ENCODE measurements at places on chromosomes 12 and 14.

GRCh38 chr14:40371011-40371410, 938.8 kb upstream of the FBXO33 start:
- no peak for ATAC-seq

DNA sequence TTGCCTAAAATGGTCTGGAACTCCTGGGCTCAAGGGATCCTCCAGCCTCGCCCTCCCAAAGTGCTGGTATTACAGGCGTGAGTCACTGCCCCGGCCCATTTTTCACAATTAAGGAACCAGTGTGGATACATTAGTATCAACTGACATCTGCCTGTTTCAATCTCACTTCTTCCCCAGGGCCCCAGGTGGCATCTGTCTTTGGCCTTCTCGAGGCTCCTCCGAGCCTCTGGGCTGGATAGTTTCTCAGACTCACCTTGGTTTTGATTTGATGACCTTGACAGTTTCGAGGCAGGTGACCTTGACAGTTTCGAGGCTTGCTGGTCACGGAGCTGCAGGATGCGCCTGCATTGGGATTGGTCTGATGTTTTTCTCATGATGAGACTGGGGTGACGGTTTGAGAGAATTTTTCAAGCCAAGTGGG, 41.0 kb upstream of the NCOR2 start:
- ATAC-seq: no peak

GRCh38 chr12:2640709-2641108, 154.1 kb upstream of the FKBP4 start:
- ATAC-seq: peak; percentile 99

- no peak for ATAC-seq
These were observed 38.2 kb downstream of the PLXNC1 start for GRCh38 chr12:94186278-94187241.

- no peak for ATAC-seq
These were observed 726.8 kb downstream of the VRK1 start for GRCh38 chr14:97523936-97524335.

DNA sequence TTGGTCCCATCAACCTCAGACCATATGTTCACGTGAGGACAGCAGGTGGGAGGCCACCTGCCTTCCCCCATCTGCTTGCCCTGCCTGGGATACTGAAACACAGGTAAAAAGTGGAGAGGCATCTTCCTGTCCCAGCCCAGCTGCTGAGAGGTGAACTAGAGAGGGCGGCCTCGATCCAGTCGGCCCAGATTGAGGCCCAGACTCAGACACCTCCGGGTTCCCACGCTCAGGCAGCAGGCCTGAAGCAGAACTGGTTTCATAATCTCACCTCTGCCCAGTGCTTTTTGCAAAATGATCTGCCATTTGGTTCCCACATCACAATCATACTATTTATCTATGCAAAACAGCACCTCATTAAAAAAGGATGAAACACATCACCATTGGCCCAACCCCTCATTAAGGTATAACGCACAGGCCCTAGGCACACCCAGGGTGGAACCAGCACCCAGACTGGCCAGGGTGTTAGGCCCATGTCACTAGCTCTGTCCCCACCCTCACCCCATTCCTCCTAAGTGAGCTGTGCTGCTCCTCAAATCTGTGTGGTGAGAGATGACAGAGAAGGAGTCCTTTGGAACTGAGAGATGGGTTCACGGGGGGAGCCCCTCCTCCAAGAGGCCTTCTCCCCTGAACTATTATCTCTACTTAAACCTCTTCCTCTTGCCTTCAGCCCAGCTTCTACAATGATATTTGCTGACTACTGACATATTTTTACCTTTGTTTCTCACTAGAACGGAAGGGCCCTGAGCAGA, 81.1 kb downstream of the ZFP36L1 start:
- peak; percentile 82 for ATAC-seq

DNA sequence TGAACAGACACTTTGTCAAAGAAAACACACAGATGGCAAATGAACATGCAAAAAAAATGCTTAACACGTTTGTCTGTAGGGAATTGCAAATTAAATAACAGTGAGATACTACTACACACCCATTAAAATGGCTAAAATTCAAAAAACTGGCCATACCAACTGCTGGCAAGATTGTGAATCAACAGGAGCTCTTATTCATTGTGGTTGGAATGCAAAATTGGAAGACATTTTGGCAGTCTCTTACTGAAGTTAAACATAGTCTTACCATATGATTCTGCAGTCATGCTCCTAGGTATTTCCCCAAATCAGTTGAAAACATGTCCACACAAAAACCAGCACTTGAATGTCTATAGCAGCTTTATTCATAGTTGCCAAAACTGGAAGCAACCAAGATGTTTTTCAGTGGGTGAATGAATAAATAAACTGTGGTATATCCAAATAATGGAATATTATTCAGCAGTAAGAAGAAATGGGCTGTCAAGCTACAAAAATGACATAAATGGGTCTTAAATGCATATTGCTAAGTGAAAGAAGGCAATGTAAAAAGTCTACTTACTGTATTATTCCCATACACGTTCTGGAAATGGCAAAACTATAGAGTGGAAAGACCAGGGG, 91.4 kb downstream of the PLEKHA5 start:
- peak; percentile 76 for ATAC-seq

- no peak for ATAC-seq
These were observed 70.5 kb downstream of the LIN52 start for GRCh38 chr14:74155287-74155686.

GRCh38 chr14:21384494-21384851, 654 bp upstream of the SUPT16H start:
- ATAC-seq: peak; percentile 50

DNA sequence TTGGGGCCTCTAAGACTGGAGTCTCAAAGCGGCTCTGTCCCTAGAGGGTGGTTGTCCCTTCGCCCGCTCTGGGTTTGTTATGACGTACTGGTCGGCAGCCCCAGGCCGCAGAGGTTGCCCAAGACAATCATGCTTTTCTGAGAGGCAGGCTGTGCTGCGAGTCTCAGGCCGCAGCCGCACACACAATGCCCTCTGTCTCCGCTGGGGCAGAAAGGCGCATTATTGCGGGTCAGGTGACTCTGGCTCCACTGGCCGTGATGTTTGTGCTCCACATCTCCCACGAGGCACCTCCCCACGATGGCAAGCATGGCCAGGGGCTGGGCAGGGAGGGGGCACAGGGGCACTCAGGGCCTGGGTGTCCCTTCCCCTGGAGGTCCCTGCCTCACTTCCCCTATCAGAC, 21.0 kb upstream of the PLEKHG3 start:
- no peak for ATAC-seq

DNA sequence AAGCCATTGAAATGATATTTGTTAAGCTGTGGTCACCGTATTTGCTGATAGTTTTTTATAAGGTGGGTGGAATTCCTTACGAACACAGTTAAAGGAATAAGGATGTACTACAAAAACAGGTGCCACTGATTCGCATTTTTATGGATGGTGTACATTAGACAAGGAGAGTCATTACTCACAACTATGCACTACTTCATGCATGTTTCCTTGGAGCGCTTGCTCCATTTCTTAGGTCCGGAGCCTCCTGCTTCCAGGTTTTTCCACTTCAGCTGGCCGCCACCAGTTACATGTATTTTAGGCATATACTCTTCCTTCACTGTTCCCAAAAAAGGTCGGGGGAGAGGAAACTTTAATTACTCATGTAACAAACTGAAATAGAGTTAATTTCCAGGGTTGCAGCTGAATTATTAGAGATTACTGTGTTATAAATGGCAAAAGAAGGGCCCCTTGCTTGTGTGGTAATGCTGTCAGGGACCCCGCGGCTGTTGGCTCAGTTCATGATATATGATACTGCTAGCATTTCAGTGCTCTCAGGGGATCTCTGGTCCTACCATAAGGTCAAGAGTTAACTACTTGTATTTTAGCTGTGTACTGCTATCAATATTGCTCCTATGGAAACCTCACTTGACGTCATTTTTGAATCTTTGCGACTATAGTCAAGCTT, 454.7 kb downstream of the NPAS3 start:
- ATAC-seq: no peak

DNA sequence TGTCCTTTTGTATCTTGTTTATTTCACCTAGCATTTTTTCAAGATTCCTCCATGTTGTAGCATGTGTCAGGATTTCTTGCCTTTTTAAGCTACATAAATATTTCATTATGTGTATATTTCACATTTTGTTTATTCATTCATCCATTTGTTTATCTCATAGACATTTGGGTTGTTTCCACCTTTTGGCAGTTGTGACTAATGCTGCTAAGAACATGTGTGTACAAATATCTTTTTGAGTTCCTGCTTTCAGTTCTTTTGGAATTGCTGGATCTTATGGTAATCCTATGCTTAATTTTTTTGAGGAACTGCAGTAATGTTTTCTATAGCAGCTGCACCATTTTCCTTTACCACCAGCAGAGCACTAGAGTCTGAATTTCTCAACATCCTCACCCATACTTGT, 62.4 kb downstream of the SCN8A start:
- ATAC-seq: no peak

GRCh38 chr12:51323966-51324895, at the start of gene BIN2:
TSS of gene BIN2 (minus strand) at chr12:51324174. CDS start at chr12:51324102, 72 bp downstream.
- ATAC-seq: peak; percentile 70

DNA sequence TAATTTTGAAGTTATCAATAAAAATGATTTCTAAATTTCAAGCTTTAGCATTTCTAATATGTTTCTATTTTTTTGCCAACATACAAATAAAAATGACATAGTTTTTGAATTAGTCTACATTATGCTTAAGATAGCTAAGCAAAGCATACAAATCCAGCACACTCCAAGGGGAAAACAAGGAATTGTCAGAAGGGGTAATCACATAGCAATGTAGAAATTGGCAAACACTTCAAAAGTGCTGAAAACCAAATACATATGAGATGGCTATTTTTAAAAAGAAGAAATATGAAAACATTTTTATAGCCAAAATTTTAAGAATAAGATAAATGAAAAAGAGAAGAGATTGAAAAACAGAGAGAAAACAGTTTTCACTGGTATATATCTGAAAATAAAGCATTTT, 308.0 kb downstream of the SLC6A15 start:
- no peak for ATAC-seq

Measured in activated T-helper 17 cell treated with anti-CD3 and anti-CD28 coated beads, Interleukin-2, amount 50 U/mL, for 72 hours (primary cell).